Neural progenitor cell (in vitro differentiated cells): ENCODE measurements at places on chromosomes 4 and X.

- no peak for DNase-seq
Observed at GRCh38 chrX:74450803-74451449, 29.6 kb downstream of the SLC16A2 start.

DNA sequence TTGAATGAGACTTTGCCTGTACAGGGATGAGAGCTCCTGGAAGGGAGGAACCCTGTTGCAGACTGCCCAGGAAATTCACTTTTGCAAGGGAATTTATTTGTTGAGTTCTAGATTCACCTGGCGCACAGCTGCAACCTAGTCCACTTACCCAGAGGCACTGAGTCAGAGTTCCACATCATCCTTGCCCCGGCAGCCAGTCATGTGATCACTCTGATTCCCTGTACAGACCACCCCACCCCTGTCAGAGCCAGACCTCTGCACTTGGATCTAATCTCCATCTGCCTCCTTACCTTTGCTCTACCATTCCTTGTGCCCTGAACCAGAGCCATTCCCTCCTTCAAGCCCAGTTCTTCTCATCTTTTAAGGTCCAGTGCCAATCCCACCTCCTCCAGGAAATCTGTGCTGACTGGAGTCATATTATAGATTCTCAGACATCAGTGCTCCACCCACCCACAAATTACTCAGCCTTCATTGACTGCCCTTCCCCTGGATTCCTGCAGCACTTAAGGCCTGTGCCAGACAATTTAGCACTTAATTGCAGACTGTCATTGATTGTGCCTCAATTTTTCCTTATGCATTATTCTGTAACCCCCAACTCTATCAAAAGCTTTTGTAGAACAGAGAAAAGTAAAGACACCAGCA is 84.1 kb upstream of the MAGEA4 start:
- no peak for DNase-seq

DNA sequence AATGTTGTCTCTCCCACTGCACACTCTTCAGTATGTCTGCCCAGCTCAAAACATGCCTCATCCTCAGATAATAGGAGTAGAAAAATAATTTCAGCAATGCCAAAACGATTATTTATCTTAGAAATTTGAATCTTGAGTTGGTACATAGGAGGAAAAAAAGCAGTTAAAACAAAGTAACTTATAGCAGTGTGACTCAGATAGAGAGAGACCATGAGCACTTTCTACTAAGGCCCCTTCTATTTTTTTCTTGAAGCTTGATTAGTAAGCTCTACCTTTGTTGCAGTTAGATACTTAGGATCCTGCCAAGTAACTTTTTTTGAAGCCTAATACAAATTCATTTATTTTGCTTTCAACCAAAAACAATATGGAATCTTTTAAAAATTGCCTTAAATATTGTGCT is 212.3 kb downstream of the MAD2L1 start:
- DNase-seq: no peak

DNA sequence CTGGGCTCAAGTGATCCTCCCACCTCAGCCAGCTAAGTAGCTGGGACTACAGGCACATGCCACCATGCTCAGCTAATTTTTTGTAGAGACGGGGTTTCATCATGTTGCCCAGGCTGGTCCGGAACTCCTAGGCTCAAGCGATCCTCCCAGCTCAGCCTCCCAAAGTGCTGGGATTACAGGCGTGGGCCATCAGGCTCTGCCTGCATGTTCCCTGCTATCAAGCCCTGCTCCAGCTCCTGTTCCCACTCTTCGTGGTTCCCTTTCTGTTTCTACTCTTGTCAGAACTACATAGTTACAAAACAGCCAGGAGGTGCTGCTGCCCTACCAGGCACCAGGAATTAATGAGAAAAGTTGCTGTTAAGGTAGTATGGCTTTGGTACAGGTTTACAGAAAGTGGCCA is 8.7 kb downstream of the TIMP1 start:
- DNase-seq: no peak

- no peak for DNase-seq
Observed at GRCh38 chrX:54173791-54174190, 9.3 kb downstream of the FAM120C start.

- no peak for DNase-seq
Observed at GRCh38 chrX:72176981-72177380, 4.6 kb upstream of the PIN4 start.

- DNase-seq: peak; percentile 59
Observed at GRCh38 chr4:1010395-1011021, 918 bp upstream of the FGFRL1 start.

GRCh38 chr4:48910511-48910910 is 3.9 kb upstream of the OCIAD2 start:
- DNase-seq: no peak

GRCh38 chrX:80354966-80355465 is 65.2 kb upstream of the TENT5D start:
- DNase-seq: no peak

GRCh38 chr4:52951016-52951415 is 88.9 kb downstream of the RASL11B start:
- DNase-seq: no peak

GRCh38 chrX:80876877-80877276 is 67.2 kb upstream of the BRWD3 start:
- peak; percentile 11 for DNase-seq

GRCh38 chrX:78124307-78124706 is 15.1 kb downstream of the TAF9B start:
- DNase-seq: no peak

DNA sequence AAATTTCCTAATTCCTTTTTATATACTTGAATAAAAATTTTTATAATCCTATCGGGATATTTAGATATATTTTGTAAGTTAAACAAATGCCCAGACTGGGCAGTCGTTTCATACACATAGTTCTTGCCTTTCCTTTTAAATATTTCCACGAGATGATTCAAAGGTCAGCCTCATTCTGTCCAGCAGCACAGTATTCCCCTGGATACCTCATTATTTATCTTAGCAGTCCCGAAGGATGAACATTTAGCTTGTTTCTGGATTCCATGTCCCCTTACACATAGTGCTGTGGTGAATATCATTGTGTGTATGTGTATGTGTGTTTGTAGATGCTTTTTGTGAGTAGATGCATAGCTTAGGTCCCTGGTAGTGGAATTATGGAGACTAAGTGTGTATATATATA is 38.3 kb downstream of the RAPGEF2 start:
- no peak for DNase-seq
